ENCODE measurements at places on chromosomes 5 and 9. TPM values are rescaled to one million over a fixed set of nuclear protein-coding genes. Genes with fewer than 3 reads are reported as not detected.

- DNase-seq, result no peak
Observed at GRCh38 chr9:110728058-110728457, 59.5 kb downstream of the MUSK start.

DNA sequence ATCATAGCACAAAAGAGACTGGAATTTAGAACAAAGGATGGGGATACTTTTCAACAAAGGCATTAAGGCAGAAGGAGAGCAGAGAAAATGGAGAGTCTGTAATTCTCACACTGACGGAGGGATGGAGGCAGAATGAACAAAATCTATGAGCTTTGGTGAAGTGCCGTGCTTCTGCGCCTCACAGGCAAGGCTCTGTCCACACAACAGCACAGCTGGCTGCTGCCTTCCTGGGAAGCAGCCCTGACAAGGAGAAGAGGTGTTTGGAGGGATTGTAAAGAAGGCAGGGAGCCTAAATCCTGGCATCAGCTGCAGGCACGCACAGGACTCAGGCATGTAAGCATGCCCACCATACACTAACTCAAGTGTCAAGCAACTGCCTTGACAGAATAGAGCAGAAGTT, 485.2 kb upstream of the KIF2A start:
- no peak for DNase-seq

GRCh38 chr5:53397141-53397757, 83.2 kb upstream of the FST start:
- DNase-seq, result no peak

DNA sequence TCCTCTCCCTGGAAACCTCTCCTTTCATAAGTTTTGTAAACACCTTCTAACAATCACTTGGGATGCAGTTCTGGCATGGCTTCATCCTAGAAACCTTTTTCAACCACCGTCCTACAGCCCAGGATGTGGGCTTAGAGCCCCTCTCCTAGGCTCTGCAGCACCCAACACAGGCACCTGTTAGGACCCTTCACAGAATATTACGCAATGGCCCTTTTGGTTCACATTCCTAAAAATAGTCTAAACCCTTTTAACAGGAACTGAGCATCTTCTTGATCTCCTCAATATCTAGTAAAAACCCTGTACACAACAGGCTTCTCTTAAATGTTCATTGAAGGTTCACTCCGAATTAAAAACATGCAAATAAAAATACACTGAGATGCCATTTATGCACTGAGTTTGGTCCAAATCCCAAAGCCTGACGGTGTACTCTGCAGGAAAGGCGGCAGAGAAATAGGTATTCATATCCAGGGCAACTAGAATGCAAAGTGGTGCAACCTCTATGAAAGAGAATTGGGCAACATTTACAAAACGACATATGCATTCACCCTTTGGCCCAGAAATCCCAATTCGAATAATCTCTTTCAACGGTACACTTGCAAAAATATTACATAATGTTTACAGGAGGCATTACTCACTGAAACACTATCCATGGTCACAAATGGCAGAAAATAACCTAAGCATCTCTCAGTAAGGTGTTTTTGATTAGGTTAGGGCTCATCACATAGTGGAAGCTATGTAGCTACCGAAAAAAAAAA, 169.3 kb downstream of the SEMA5A start:
- DNase-seq, result no peak

GRCh38 chr5:1815071-1815786, 14.0 kb downstream of the NDUFS6 start:
- DNase-seq, result no peak

GRCh38 chr9:18568973-18569372, 95.0 kb downstream of the ADAMTSL1 start:
- DNase-seq, result no peak

Gene LRRTM2
- not detected for total RNA-seq
